ENCODE measurements at places on chromosomes 5 and 9. TPM values are rescaled to one million over a fixed set of nuclear protein-coding genes. Genes with fewer than 3 reads are reported as not detected.
A peak's percentile ranks its signal among the peaks of the same experiment; 100 is the strongest.

GRCh38 chr9:120931231-120932085, 4.9 kb upstream of the TRAF1 start:
- no peak for DNase-seq

DNA sequence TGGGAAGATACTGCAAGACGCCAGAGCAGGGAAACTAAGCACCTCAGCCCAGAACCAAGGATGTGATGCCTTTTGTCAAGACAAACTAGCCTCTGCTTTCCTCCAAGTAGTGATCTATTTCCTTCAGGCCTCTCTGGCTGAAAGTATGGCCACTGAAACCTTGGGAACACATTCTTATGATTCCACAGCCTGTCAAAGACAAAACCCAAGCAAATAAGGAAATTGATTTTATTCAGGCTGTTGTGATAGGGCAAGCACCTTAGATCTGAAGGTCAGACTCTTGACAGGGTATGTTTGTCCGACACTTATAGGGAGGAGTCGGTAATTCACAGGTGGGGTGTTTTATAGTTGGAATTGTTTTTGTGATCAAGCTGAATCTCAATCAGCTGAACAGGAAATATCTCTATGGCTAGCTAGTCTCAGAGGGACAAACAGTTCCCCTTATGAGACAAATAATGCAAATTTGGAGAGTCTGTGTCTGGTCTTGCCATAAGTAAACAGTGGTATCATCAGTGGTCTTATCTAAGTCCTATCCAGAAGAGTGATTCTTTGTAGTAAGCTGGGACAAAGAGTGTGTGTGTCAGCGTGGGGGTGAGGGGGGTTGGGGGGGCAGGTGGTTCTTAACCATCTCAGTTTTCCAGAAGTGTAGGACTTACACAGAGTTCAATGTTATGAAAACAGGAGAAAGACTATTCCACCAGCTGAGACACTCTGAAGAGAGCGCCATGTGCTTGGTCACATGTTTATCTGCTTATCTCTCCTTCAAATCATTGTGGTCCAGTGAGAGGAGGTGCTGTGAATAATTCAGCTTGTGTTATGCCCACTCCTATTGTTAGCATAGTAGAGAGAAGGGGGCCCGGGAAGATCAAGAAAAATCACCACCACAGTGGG, 6.7 kb upstream of the ZCCHC10 start:
- DNase-seq: no peak

- DNase-seq: peak; percentile 50
Measured at GRCh38 chr5:149581931-149582768, 852 bp downstream of the ARHGEF37 start.

DNA sequence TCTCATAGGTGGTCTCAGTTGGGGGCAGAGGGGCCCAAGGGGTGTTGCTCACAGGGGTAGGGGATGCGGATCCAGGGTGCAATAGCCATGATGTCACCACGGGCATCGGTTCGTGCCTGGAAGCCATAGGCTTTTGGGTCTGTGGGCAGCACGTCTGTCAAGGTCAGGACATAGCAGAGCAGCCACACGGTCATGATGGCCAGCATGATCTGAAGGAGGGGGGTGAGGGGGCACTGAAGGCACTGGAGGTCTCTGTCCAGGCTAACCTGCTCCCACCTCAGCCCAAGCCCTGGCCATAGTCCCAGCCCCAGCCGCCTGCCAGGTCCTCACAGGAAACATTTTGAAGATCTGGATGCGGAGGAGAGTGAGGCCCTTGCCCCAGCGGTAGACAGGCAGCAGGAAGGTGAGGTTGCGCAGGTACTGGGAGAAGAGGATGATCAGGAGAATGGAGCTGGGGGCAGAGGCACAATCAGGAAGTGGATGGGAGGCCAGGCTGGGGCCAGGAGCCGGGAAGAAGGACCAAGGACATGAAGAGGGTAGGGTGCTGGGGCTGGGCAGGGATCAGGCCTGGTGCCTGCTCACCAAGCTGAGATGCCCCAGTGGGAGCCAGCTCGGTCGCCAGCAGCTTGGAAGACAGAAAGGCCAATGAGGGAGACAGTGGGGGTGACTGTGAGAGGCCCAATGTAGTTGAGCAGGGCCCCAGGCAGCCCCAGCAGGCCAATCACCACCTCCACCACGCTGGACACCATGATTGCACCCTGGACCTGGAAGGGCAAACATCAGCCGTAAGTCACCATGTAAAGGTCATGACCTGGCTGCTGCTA, 3.3 kb downstream of the SLC23A1 start:
- no peak for DNase-seq

The GABRB2 gene
- 2.6 TPM for polyA plus RNA-seq

DNA sequence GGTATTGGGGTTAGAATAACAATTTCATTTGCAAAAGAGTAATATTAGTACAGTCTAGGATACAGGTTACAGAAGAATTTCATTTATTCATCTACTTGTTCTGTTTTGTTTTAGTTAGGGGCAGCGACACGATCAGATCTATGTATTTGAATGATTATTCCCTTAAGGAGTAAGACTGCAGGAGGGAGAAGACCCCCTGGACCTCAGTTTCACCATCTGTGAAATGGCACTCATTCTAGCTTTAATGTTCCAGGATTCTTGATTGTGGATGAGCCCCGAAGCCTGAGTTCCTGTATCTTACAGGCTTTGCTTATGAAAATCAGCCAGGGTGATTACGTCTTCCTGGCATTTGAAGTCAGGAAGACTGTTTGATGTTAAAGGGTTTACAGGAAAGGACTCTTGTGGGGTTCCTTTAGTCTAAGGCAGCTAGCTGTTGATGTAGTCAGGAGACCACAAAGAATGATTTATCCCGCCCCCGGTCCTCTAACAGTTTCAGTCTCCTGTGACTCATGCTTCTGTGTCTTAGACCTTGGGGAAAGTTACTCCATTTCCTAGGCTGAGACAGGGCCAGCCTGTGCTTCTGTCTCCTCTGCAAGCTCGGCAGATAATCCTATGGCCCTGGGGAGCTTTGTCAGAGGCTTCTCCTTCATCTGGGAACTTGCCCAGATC, 11.5 kb downstream of the SMIM3 start:
- no peak for DNase-seq

The C9orf50 gene
- polyA plus RNA-seq: 0.27 TPM

DNA sequence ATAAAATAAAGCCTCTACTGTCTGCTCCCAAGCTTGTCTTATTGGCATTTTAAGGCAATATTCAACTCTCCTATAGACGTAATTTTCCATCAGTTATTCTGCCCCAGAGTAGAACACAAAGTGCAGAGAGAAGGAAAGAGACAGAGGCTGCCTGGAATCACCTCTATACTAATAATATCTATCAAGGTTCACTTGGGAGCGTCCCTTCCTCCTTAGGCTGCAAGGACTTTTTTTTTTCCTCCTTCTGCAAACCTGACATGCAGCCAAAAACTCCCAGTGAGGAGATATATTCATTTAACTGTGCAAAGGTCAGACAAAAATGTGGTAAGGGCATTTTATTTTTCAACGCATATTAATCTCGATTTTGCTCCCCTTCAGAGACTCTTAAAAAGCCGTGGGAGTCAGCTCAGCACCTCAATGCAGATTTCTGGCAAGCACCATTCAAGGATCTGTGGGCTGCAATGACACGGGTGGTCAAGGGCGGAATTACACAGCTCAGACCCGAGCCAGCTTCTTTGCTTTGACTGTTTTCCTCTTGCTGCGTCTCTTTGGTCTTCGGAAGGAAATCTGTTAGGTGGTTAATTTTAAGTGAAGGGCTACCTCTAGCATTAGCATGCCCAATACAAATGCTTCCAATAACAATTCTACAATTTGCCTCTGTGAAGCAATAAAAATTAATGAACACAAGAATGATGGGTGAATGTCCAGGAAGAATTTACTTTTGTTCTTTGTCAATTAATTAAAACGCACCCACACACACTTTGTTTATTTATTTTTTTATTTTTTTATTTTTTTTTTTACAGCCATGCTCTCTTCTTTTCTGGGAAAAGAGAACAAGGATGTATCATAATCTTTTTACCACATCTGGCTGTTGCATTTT, 587.7 kb upstream of the GRAMD2B start:
- DNase-seq: peak; percentile 33

The MYMK gene
- not detected for polyA plus RNA-seq

DNA sequence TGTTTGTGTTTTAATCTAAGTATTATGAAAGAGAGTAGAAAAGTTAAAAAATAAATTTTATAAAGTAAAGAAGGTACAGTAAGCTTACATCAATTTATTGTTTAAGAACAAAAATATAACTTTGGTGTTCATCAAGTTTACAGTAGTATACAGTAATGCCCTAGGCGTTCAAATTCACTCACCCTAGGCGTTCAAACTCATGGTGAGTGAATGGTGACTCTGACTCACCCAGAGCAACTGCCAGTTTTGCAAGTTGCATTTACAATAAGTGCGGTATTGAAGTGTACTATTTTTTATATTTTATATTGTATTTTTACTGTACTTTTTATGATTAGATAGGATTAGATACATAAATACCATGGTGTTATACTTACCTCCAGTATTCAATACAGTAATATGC, 421.3 kb downstream of the CDH12 start:
- DNase-seq: no peak

DNA sequence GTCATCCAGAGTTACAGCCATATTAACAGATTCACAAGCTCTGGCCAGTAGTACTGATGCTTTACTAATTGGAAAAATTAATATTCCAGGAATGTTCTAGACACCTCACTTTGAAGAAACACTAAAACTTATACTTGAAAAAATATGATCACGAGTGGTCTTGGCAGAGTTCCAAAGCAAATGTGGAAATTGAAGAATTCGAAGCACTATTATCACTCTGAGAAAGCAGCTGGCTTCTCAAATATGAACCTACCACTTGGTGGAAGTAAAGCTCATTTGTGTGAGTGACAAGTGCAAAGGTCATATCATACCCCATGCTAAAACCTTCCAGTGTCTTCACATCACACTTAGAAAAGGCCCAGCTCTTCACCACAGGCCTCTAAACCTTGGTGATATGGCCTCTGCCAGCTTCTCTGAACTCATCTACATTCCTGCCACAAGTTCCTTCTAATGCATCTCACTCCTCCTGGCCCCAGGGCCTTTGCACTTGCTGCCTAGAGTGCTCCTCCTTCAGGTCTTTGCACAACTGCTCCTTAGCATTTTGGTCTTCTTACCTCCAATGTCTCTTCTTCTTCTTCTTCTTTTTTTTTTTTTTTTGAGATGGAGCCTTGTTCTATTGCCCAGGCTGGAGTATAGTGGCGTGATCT, 175.7 kb upstream of the SMIM23 start:
- DNase-seq: no peak

The ST8SIA4 gene
- 6.5 TPM for polyA plus RNA-seq

- no peak for DNase-seq
Measured at GRCh38 chr9:97863314-97863713, 10.3 kb downstream of the FOXE1 start.
